ENCODE measurements at places on chromosomes 4 and X. TPM values are rescaled to one million over a fixed set of nuclear protein-coding genes. Genes with fewer than 3 reads are reported as not detected.

- peaks cover 32% of the 10 kb centered on the region for H3K4me1 ChIP-seq
- H3K27ac ChIP-seq = peak overlapping the region; percentile 96
- H3K4me3 ChIP-seq = peak overlapping the region; percentile 65
- peaks cover 11% of the 10 kb centered on the region for H3K36me3 ChIP-seq
- no peak for DNase-seq
Measured at GRCh38 chrX:47194194-47194787, 662 bp downstream of the UBA1 start.

- DNase-seq = no peak
- no peak overlapping the region for H3K27ac ChIP-seq
- no peak overlapping the region for H3K4me3 ChIP-seq
- no peaks in the 10 kb centered on the region for H3K27me3 ChIP-seq
Measured at GRCh38 chrX:7062276-7062675, 85.2 kb upstream of the STS start.

DNA sequence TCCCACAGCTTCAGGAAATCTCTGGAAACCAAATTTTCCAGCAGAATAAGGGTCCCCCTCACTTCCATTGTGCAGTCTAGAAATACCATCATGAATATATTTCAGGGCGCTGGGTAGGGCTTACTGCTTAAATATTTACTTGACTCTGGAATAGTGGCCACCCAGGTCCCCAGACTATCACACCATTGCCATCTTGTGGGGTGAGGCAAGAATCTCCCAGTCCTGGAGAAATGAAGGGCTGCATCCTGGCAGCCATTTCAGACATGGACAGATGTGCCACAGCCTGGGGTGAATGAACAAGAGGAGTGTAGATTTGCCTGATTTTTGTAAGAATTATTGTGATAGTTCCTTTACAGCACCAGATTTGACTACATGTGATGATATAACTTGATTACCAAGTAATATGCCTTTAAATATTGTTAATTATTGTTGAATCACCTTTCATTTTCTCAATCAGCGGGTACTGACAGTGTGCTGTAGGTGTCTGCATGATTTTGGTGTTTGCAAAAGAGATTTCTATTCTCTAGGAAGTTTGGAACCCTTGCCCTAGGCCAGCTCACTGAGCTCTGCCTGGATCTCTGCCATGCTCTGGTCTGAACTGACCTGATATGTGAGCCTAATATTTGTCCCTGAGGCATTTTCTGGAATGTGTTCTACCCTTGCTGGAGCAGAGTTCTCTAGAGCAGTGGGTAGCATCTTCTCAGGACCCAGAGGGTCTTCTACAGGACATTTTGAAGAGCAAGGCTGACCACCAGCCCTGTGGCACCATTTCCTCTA lies 183.4 kb downstream of the KIT start:
- no peaks in the 10 kb centered on the region for H3K36me3 ChIP-seq
- H3K27me3 ChIP-seq = no peaks in the 10 kb centered on the region
- no peak for DNase-seq
- no peak overlapping the region for H3K4me3 ChIP-seq
- H3K27ac ChIP-seq = no peak overlapping the region
- no peaks in the 10 kb centered on the region for H3K4me1 ChIP-seq

- DNase-seq = no peak
- no peak overlapping the region for H3K4me3 ChIP-seq
- no peaks in the 10 kb centered on the region for H3K36me3 ChIP-seq
- no peaks in the 10 kb centered on the region for H3K4me1 ChIP-seq
- H3K27ac ChIP-seq = no peak overlapping the region
Measured at GRCh38 chr4:106245176-106245575, 70.8 kb downstream of the TBCK start.

DNA sequence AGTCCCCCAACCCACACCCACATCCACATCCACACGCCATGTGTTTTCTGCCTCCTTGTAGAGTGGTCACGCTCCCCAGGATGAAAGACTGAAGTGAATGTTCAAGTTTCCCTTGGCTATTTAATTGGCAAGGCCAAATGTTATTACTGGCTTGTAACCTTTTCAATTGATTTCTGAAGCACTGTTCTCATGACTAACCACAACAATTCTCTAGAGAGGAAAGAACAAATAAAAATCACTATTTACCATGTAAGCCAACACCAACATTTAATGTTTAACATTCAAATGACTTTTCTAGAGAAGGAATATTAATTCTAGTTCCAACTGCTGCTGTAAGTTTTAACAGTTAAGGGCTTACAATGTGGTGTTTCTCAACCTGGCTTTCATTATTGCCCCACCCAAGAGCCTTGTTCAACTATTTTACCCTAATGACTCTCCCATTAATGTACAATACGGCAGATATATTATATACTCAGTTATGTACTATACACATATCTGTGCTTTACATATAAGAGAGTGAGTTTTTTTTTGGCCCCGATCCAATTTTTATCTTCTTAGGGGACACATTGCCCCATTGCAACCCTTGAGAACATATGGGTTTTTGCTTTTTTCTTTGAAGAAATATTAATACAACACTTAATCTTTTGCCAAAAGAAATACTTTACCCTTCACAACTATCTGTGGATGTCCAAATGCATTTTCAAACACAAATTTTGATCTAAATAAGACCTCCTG lies 46.5 kb downstream of the RELL1 start:
- peaks cover 35% of the 10 kb centered on the region for H3K36me3 ChIP-seq
- no peaks in the 10 kb centered on the region for H3K27me3 ChIP-seq
- H3K4me3 ChIP-seq = no peak overlapping the region

GRCh38 chr4:5888222-5889001 lies 4.5 kb downstream of the CRMP1 start:
- peak overlapping the region; percentile 50 for H3K27ac ChIP-seq
- H3K4me3 ChIP-seq = peak overlapping the region; percentile 17
- H3K4me1 ChIP-seq = peaks cover 42% of the 10 kb centered on the region
- H3K27me3 ChIP-seq = peaks cover 63% of the 10 kb centered on the region

- no peaks in the 10 kb centered on the region for H3K27me3 ChIP-seq
- H3K27ac ChIP-seq = no peak overlapping the region
- no peak overlapping the region for H3K4me3 ChIP-seq
- H3K36me3 ChIP-seq = no peaks in the 10 kb centered on the region
Measured at GRCh38 chr4:162461952-162462351, 298.2 kb upstream of the FSTL5 start.

DNA sequence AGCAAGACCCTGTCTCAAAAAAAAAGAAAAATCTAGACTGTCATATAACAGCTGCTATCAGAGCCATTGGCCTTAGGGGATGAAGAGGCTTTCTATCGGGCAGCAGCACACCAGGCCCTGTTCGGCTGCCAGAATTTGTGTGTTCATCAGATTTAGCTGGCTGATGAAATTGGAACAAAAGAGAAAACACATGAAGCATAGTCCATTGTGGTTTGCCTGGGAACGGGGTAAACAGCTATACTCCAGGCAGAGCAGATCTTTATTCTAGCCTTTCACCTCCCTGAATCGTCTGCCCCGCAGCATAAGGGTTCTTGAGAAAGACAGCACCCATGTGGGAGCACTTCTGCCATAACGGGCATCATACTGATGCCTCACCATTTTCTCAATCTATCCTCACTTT lies 11.6 kb downstream of the TKTL1 start:
- H3K4me3 ChIP-seq = no peak overlapping the region
- H3K36me3 ChIP-seq = no peaks in the 10 kb centered on the region

- H3K4me3 ChIP-seq = no peak overlapping the region
- no peak overlapping the region for H3K27ac ChIP-seq
- peaks cover 41% of the 10 kb centered on the region for H3K4me1 ChIP-seq
- no peak for DNase-seq
- peaks cover 4% of the 10 kb centered on the region for H3K36me3 ChIP-seq
Measured at GRCh38 chrX:154056770-154057241, 37.1 kb upstream of the IRAK1 start.

DNA sequence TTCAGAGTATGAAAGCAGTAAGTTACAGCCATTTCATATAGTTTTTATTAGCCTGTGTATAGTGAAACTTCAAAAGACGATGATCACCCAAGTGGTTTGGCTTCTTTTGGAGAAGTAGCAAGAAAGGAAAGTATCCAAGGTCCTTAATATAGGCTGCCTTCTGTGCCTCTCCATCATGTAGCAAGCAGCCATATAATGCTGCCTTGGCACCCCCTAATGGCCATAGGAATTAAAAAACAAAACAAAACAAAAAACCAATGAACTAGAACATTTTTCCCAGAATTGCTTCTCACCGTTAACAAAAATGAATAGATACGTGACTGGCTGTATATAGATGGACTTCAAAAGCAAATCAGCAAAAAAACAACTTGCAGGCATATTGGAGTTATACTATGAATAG lies 18.9 kb downstream of the LAMP2 start:
- DNase-seq = no peak
- H3K36me3 ChIP-seq = no peaks in the 10 kb centered on the region
- no peaks in the 10 kb centered on the region for H3K4me1 ChIP-seq
- H3K27ac ChIP-seq = no peak overlapping the region
- no peaks in the 10 kb centered on the region for H3K27me3 ChIP-seq

DNA sequence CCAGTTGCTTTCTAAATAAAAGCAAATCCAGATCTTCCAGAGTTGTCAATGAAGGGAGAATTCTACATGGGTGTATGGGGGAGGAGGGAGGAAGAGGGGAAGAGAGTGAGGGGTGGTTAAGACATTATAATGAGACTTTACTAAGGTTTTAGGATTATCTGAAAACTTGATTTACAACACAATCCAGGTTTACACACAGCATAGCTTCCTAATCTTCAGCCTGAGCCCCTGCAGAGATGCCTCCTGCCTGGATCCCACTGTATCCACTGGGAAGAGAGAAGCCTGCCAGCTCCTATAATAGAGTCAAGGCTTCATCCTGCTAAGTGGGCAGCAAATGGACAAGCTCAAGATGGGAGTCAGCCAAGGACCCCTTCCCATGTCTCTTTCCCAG lies 85.6 kb upstream of the KIT start:
- no peak for DNase-seq
- no peak overlapping the region for H3K27ac ChIP-seq
- H3K4me1 ChIP-seq = no peaks in the 10 kb centered on the region

DNA sequence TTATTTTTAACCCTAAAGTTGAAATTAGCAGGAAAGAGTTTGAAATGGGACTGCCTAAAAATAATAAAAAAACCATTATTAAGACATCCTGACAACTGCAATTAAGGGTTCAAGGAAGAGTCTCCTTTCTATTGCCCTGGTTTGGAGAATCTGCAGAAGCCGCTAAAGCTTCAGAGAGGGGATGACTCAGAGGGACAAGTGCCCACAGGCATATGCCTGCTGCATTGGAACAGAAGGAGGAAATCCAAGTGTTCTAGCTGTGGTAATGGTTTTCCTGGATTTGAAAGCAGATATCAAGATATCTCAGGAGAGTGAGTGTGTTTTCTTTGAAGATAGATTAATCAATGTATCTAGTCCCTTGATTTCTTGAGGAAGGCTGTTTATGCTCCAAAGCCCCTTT lies 235.1 kb upstream of the TAPT1 start:
- no peak overlapping the region for H3K4me3 ChIP-seq
- no peak overlapping the region for H3K27ac ChIP-seq
- no peaks in the 10 kb centered on the region for H3K4me1 ChIP-seq
- no peak for DNase-seq
- H3K36me3 ChIP-seq = no peaks in the 10 kb centered on the region
- H3K27me3 ChIP-seq = no peaks in the 10 kb centered on the region

GRCh38 chrX:18871161-18871890 lies 112.6 kb downstream of the PHKA2 start:
- no peak overlapping the region for H3K27ac ChIP-seq
- DNase-seq = no peak
- H3K36me3 ChIP-seq = no peaks in the 10 kb centered on the region
- H3K27me3 ChIP-seq = no peaks in the 10 kb centered on the region
- no peak overlapping the region for H3K4me3 ChIP-seq

GRCh38 chr4:12165616-12166015 lies 736.9 kb upstream of the HS3ST1 start:
- no peak for DNase-seq
- H3K4me3 ChIP-seq = no peak overlapping the region
- H3K36me3 ChIP-seq = no peaks in the 10 kb centered on the region
- H3K27ac ChIP-seq = no peak overlapping the region
- no peaks in the 10 kb centered on the region for H3K27me3 ChIP-seq
- H3K4me1 ChIP-seq = no peaks in the 10 kb centered on the region

- no peaks in the 10 kb centered on the region for H3K36me3 ChIP-seq
- H3K4me3 ChIP-seq = no peak overlapping the region
- no peak for DNase-seq
- H3K4me1 ChIP-seq = no peaks in the 10 kb centered on the region
Measured at GRCh38 chr4:90137555-90137954, 10.4 kb downstream of the CCSER1 start.

DNA sequence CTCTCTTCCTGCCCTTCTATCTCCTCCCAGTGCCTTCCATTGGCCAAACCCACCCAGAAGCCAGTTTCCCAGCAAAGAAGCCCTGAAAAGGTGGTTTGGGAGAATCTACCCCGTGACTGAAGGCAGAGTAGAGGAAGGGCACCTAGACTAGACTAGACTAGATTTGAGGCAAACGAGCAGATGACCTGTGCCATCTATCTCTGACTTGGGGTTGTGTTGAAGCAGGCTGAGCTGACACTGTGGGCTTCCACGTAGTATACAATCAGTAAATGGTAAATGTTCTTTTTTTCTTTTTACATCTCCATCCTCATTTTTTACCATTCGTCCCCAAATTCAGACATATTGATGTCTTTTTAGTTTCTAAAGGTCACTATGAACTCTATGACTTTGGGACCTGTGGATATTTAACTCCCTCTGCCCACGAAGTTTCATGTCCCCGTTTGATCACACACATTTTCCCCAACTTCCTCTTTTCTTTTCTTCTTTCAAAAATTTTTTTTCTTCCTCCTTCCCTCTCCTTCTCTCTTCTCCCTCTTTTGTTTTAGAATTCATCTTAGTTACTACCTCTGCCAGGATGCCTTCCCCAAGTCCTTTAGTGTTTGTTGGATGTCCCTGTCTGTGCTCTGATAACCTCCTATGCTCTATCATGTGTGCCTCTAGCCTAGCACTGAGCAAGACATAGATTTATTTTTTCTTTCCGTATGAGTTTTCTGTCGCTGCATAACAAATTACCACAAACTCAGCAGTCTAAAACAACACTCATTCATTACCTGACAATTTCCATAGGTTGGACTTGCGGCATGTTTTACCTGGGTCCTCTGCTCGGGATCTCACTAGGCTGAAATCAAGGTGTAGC lies 6.2 kb upstream of the AFF1 start:
- H3K27ac ChIP-seq = peak overlapping the region; percentile 42
- DNase-seq = no peak

DNA sequence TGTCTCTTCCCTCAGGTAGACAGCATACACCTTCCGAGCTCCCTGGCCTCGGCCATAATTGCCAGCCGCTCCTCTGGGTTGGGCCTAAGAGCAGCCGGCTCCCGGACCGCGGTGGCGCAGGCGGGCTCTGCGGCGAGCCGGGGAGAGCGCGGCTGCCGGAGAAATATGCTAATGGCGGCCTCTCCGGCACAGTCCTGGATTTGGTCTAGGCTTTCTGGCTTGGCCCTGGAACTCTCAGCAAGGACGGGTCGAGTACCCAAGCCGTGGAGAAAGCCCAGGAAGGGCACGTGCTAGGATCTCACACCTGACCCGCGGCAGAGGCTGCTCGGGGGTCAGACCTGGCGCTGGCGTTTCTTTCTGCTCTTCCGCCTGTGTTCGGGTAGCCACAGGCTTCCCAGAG lies 18.6 kb upstream of the ZIC3 start:
- H3K27ac ChIP-seq = no peak overlapping the region
- no peak overlapping the region for H3K4me3 ChIP-seq
- H3K36me3 ChIP-seq = no peaks in the 10 kb centered on the region

Gene FAT4
- 71.1 TPM for polyA plus RNA-seq

Gene SNCA
- 59.6 TPM for polyA plus RNA-seq

Gene TLR3
- 11.4 TPM for polyA plus RNA-seq

Gene ADGRG4
- not detected for polyA plus RNA-seq

Gene MTHFD2L
- polyA plus RNA-seq = 15.6 TPM

Gene HDX
- polyA plus RNA-seq = 7.7 TPM

Gene SMIM43
- polyA plus RNA-seq = 14.5 TPM

Gene SHISA3
- polyA plus RNA-seq = 34.6 TPM

All from left lung (tissue), 14 donors.